ENCODE measurements at places on chromosomes 5 and 9.

DNA sequence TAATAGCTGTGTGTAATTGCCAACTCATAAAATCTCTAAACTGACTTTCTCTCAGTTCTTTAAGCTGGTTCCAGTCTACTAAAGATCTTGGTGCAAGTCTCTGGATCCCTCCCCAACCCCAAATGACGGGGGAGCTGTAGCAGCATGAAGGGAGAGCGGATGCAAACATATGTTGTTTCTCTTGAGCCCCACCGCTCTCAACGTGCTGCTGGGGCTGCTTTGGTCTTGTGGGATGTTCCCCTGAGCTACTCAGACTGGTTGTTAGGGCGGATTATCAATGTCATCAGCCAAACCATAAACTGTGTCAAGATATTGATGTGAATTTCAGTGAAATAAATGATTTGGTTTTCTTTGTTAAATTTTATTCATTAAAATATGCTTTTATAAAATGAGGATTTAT lies 40.9 kb upstream of the APC start:
- no peak for DNase-seq

DNA sequence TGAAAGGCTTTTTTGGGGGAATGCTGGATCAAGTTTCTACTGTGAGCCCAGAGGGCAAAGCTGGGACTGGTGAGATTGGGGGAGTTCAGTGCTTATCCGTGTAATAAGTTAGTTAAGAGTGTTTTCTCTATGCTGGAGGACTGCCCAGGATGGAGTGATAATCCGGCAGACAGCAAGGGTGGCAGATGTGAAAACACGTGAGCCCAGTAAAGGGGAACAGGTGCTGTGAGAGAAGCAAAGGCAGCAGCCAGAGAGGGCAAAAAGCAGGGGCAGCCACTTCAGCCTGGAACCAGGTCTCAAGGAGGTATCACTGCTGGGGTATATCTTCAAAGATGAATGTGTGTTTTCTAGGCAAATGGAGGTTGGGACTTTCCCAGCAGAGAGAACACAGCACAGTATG lies 53.9 kb downstream of the GALNT10 start:
- DNase-seq = no peak

GRCh38 chr5:53030893-53031292 lies 41.7 kb downstream of the ITGA2 start:
- DNase-seq = peak; percentile 35

DNA sequence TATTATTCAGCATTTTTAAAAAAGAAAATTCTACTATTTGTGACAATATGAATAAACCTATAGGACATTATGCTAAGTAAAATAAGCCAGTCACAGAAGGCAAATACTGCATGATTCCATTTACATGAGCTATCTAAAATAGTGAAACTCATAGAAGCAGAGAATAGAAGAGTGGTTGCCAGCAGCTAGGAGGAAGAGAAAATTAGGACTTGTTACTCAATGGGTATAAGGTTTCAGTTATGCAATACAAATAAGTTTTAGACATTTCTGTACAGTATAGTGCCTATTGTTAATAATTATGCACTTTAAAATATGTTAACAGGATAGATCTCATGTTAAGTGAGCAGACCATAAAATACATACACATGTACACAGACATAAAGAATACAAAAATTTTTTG lies 73.8 kb upstream of the SPINK5 start:
- no peak for DNase-seq

DNA sequence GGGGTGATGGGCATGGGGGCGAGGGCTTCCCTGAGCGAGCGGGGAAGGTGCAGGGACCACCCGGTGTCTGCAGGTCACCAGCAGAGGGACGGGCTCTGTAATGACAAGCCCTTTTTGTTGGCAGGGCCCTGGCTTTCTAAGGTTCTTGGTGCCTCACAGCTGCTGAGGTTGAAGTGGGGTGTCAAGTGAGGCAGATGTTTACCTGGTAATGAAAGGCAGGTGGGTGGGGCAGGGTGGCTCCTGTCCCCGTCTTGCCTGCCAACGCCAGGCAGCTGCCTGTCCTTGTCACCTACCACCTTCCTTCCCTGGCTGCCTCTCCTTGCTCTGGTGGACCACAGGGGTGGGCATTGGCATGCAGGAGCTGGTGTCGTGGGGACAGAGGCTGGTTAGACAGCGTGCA lies 41.0 kb upstream of the SEMA4D start:
- DNase-seq = peak; percentile 8

DNA sequence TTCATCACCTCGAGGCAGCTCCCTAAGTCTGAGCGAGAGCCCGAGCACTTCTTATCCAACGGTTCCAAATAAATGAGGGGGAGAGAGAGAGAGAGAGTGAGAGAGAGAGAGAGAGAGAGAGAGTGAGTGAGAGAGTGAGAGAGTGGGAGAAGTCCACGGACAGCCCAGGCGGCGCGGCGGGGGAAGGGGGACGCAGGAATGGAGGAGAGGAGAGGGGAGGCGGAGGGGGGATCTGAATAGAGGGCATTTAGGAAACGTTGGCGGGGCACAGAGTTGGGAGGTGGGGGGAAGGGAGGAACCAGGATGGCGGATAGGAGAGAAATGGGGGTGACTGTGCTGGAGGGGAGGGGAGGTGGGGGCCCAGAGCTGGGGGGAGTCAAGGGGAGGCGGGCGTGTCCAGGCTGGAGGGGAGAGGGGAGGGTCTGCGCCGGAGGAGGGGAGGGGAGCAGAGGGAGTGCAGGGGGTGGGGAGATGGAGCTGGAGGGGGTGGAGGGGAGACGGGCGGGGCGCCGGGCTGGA lies 398 bp upstream of the BASP1 start:
- DNase-seq = no peak

GRCh38 chr5:38639377-38640358 lies 83.2 kb upstream of the LIFR start:
- no peak for DNase-seq

All from HT-29 (cell line).